PC-3 (cell line): ENCODE measurements at places on chromosomes 2 and 18. TPM values are rescaled to one million over a fixed set of nuclear protein-coding genes. Genes with fewer than 3 reads are reported as not detected.
A peak's percentile ranks its signal among the peaks of the same experiment; 100 is the strongest.

DNA sequence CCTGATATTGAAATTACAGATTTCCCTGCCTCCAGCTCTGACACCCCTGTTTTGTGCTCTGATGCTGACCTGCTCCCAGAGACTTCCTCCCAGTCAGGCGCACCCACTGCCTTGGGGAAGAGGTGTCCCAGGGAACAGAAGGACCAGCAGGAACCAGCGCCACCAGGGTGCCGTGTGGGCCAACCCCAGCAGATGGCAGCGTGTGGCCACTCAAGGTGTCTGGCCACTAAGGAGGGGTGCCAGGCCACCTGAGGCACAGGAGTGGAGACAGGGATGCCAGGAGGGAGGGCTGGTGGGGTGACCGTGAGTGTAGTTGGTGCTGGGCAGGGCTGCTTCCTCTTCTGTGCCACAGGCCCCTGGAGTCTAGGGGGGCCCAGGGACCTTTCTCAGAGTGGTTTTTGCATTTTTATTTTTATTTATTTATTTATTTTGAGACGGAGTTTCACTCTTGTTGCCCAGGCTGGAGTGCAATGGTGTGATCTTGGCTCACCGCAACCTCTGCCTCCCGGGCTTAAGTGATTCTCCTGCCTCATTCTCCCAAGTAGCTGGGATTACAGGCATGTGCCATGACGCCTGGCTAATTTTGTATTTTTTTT, 56.0 kb downstream of the TEX44 start:
- H3K27me3 ChIP-seq, result no peaks in the 10 kb centered on the region
- H3K4me1 ChIP-seq, result peaks cover under 1% of the 10 kb centered on the region; the same call in 1 of the 2 replicates
- H3K27ac ChIP-seq, result no peak overlapping the region

GRCh38 chr2:105629634-105630033, 115.1 kb upstream of the NCK2 start:
- no peaks in the 10 kb centered on the region for H3K36me3 ChIP-seq
- no peak overlapping the region for H3K4me3 ChIP-seq
- H3K4me1 ChIP-seq, result peaks cover 9% of the 10 kb centered on the region; the same call in 1 of the 2 replicates
- DNase-seq, result no peak
- H3K27ac ChIP-seq, result no peak overlapping the region
- H3K27me3 ChIP-seq, result peaks cover 14% of the 10 kb centered on the region; the same call in 1 of the 2 replicates

DNA sequence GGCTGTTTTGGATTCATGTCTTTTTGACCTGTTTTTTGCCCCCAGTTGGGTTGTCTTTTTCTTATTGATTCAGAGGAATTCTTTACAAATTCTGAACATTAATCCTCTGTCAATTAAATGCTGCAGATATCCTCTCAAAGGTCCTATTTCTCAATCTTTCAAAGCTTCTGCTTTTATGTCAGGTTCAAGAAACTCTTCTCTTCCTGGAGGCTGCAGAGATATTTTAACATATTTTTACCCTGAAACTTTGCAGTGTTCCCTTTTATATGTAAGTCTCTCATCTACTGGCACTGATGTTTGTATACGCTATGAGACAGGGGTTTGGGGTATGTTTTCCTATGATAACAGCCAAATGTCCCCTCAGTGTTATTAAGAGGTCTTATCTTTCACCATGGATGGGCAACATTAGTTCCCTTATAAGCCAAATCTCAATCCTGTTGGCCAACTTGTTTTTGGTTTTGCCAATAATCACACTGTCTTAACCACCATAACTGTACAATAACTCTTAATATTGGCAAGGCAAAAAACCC, 159.3 kb downstream of the HDAC4 start:
- H3K27me3 ChIP-seq, result no peaks in the 10 kb centered on the region
- DNase-seq, result no peak
- peaks cover 9% of the 10 kb centered on the region for H3K4me1 ChIP-seq
- no peak overlapping the region for H3K4me3 ChIP-seq

GRCh38 chr2:26345283-26345544, 729 bp upstream of the SELENOI start:
- peak overlapping the region; percentile 82 for H3K27ac ChIP-seq
- no peak for DNase-seq
- H3K27me3 ChIP-seq, result no peaks in the 10 kb centered on the region
- H3K4me3 ChIP-seq, result peak overlapping the region; percentile 91

The APOB gene
- total RNA-seq, result not detected in 2 replicates

The DSC2 gene
- 4.8 and 6.9 TPM in 2 replicates for total RNA-seq

The ATOH8 gene
- total RNA-seq, result 0.04 TPM in 1 of 2 replicates, not detected in the other

The UGT1A8 gene
- total RNA-seq, result 0.46 TPM in 1 of 2 replicates, not detected in the other
